ENCODE measurements at places on chromosomes 1 and 21.

- no peak for DNase-seq
Measured at GRCh38 chr1:159211331-159212136, 6.9 kb downstream of the ACKR1 start.

- no peak for DNase-seq
Measured at GRCh38 chr1:180842052-180842451, 70.6 kb upstream of the KIAA1614 start.

- DNase-seq = no peak
Measured at GRCh38 chr1:208036106-208036808, 125.3 kb upstream of the CD34 start.

DNA sequence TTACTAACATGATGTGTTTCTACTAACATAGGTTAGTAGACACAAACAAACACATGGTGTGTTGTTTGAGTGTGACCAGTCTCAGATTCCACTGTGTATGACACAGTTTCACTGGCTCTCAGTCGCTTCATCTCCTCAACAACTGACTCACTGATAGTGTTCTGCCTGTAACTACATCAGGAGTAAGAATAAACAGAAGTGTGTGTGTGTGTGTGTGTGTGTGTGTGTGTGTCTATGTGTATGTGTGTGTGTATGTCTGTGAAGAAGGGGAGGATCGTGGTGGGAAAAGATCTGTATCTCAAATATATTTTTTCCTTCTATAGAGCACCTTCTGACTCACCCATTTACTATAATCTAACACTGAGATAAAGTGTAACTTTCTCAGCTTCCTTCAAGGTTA, 391.0 kb downstream of the PTPRC start:
- DNase-seq = no peak

- DNase-seq = no peak
Measured at GRCh38 chr21:40770435-40771055, 76.4 kb downstream of the DSCAM start.
